ENCODE measurements at places on chromosomes 3 and 15. TPM values are rescaled to one million over a fixed set of nuclear protein-coding genes. Genes with fewer than 3 reads are reported as not detected.

Gene PLAAT1
- not detected for total RNA-seq

Gene SLC9C1
- not detected for total RNA-seq

Gene IDH3A
- 83.6 TPM for total RNA-seq

Gene LTK
- 0.72 TPM for total RNA-seq

Gene CCDC33
- total RNA-seq: not detected

Gene DPPA2
- not detected for total RNA-seq

Gene TMEM44
- 19.6 TPM for total RNA-seq

Gene KNSTRN
- total RNA-seq: 61.5 TPM
